T follicular helper cell (primary cell): ENCODE measurements at places on chromosomes 2 and 18.
A peak's percentile ranks its signal among the peaks of the same experiment; 100 is the strongest.

DNA sequence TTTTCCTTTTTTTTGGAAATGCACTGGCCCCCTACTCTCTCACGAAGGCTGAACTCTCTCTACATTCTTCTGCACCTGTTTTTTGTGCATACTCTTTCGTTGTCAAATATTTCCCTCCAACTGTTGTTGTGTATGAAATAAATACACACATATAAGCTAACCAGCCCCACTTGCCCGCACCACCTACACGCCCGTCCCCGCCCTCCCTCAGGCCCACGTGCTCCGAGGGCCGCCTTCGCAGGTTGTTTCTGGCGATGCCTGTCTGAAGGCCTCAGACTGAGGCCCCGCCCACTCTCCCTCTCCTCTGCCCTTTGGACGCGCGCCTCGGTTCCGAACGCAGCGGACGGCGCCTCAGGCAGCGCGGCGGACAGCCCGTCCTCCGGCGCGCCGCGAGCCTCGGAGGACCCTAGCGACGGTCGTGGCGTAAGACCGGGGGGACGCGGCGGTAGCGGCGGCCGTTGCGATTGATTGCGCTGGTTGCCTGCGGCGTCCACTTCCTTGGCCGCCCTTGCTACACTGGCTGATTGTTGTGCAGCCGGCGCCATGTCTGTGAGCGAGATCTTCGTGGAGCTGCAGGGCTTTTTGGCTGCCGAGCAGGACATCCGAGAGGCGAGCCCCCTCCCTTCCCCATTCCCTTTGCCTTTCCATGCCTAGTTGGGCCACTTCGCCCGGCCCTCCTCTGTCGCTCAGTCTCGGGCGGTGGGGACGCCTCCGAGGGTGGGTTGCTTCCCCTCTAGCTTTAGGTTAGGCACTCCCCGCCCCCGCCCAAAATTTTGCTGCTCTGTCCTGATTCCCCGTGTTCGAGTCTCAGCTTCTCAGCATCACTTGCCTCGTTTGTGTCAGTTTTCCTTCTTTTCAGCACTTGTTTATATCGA, at the start of gene TSN:
TSN (plus strand) TSS at position 415 of the 875 bp plus-strand sequence; CDS start at position 544, 129 bp downstream.
- DNase-seq = peak; percentile 96

GRCh38 chr2:53820711-53821110, 33.9 kb downstream of the ERLEC1 start:
- no peak for DNase-seq

- no peak for DNase-seq
These were observed 1.2 kb downstream of the FBXO41 start for GRCh38 chr2:73282924-73283544.

GRCh38 chr2:103868396-103868795, 985.5 kb upstream of the POU3F3 start:
- no peak for DNase-seq

GRCh38 chr2:113826346-113827285, 63.3 kb upstream of the ACTR3 start:
- DNase-seq = no peak

DNA sequence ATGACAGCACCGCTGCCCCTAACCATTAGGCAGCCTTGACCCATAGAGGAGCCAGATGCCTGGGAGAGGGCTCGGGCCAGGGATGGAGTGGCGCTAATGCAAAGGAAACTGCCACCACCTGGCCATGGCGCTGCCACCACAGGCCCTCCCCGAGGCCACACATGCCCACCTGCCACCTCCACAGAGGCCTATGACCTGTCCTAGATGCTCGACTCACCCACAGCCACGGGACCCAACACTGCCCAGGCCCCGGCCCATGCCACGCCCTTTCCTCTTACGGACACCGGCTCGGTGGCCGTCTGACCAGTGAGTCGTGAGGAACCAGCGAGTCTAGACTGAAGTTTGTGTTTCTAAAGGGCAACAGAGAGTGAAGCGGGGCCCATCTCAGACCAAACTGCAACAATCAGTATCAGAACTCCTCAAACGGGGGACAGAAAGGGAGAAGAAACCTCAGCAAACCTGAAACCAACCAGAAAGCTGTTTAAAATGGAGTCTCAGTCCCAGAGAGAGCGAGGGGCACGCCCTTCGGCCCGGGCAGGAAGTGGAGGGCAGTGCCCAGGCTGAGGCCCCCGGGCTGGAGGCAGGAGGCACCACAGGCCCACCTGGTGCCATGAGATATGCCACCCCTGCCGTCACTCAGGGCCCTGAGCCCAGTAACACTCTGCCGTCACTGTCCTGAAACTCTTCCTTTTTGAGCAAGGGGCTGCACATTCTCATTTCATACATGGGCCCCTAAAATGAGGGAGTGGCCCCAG, 711 bp downstream of the GPR17 start:
- no peak for DNase-seq

DNA sequence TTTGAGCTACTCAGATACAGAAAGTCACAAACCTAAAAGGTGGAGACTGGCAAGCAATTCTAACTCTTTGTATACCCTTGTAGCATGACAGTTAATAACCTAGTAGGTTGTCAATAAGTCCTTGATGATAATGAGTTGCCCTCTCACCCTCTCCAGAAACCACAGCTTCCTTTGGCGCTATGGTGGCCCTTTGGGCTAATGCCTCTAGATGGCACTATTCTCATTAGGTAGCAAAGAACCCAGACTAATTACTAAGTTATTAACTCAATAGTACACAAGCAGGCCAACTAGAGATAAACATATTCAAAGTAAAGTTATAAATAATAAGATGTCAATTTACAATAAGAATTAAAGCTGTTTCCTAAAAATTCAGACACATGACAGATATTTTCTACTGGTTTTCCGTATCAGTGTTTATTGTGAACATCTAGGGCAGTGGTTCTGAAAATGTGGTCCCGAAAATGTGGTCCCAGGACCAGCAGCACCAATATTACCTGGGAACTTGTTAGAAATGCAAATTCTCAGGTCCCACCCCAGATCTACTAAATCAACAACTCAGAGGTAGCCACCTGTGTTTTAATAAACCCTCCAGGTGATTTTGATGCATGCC, 41.1 kb downstream of the LDAH start:
- peak; percentile 3 for DNase-seq

DNA sequence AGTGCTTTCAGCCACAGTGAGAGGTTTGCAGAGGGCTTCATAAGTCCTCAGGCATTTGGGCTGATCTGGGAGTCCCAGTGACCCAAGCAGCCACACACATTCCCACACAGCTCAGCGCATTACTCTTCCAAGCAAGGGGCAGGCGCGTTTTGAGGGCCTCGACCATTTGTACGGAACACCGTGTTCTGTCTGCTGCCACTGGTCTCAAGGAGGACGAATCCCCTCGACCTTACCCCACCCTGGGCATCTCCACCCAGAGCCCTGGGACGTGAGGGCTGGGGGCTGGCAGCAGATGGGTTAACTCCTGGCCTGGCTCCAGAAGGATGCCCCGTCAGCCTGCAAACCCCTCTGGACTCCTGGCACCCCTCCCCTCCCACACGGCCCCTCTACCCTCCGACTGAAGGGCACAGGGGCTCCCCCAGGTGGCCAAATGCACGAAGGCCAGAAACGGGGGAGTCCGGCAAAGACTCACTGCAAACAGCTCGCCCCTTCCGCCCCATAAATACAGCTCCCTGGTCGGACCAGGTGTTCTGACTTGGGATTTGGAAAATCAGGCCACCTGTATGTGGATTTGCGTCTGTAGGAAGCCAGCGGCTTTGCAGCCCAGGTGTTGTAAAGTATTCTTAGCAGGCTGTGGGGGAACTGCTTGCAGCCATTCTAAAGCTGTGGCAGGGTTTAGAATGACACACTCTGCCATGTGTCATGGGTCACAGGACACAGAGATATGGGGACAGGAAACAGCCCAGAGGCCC, 33.6 kb upstream of the PTMA start:
- peak; percentile 15 for DNase-seq

DNA sequence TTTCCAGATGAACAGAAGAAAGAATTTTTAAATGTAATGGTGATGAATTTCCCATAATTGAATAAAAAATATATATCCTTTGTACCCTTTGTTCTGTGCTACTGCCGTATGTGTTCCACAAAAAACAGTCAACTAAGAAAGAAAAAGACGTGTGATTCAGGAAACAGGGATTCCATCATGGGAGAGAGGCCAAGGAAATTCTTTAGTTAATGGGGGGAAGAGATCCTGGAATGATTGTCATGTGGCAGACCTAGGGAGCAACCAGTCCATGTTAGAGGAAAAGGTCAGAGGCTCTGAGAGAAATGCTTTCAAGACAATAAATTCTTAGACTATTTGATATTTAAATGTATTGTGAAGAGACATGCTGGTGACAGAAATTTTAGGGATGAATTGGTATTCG, 76.6 kb downstream of the CPO start:
- DNase-seq = no peak

DNA sequence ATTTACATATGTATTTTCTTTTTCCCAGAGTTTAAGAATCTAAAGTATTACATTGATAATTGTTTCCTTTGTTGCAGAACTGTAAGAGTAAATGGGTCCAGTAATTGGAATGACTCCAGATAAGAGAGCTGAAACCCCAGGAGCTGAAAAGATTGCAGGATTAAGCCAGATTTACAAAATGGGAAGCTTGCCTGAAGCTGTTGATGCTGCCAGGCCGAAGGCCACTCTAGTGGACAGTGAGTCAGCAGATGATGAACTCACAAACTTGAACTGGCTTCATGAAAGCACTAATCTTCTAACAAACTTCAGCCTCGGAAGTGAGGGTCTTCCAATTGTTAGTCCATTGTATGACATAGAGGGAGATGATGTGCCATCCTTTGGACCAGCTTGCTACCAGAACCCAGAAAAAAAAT, 183.8 kb upstream of the STON1 start:
- DNase-seq = no peak

DNA sequence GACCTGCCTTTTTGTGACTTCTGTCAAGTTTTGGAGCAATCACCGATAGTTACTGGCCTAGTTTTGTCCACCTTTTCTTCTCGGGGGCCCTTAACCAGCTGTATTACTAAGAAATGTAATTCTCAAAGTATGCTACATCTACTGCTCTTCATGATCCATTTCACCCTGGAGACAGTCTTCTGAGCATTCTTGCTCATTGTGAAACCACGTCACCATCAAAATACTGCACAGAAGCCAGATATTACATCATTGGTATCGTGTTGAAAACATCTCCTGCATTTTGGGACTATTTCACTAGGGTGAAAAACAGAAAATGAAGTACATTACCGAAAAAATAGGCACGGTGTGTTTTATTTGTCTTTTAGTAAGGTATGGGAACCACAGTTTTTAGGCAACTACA, 11.7 kb downstream of the LYPD6B start:
- DNase-seq = no peak

GRCh38 chr2:151192681-151193080, 69.0 kb downstream of the RBM43 start:
- DNase-seq = no peak

GRCh38 chr18:42025491-42025890, 70.5 kb downstream of the PIK3C3 start:
- no peak for DNase-seq

- DNase-seq = no peak
These were observed 220.4 kb upstream of the PKDCC start for GRCh38 chr2:41827354-41827971.

DNA sequence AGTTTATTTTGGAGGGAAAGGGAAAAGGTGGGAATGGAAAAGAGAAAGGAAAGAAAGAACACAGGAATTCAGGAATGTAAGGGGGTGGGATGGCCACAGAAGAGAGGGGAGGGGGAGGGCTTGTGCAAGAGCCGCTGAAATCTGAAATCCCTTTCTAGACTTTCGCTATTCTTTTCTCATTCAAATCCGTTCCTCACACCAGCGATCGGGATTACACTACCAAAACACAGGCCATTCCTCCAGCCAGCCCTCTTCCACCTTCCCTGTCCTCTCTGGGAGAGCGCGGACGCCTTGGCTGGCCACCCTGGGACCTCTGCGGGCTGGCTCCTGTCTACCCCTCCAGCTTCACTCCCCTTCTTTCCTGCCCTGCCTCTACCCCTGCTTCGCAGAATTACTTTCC, 102.3 kb downstream of the CDCA7 start:
- no peak for DNase-seq
